ENCODE measurements at places on chromosomes 2 and 18.

DNA sequence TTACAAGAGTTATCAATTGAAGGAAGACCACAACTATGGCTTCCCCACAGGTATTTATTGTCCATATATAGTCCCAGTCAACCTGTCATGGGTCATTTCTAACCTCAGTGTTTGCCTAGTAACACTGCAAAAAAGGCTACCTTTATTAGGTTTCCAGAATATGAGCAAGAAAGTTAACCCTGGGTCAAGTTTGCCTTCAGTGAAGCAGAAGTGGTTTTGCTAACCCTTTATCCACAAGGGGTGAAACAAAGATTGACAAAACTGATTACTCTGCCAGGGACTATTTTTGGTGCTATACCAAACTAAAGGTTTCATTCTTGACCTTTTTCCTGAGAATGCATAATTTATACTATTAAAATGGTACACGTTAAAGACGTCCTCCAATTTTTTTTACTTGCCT, 28.8 kb downstream of the SP100 start:
- DNase-seq: no peak

GRCh38 chr18:50446629-50447028, 71.8 kb downstream of the SKA1 start:
- no peak for DNase-seq

GRCh38 chr2:219648963-219649362, 21.5 kb downstream of the SLC4A3 start:
- DNase-seq: no peak

DNA sequence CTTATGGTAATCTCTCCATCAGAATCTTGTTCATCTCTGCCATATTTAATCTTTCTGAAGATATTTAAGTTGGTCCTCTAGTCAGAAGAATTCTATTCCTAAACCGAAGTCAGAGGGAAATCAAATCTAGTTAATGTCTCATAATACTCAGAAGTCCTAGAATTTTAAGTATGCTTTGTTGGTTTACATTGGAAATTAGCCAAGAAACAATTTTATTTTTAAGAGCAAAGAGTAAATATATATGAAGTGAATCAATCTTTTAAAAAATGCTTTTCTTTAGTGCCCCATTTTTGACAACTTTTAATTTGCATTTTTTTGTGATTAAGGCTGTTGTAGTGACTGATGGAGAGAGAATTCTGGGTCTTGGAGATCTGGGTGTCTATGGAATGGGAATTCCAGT, 38.1 kb downstream of the ME2 start:
- DNase-seq: no peak

GRCh38 chr18:11676867-11677266, 12.2 kb upstream of the GNAL start:
- no peak for DNase-seq

GRCh38 chr2:160039166-160039903, 23.1 kb downstream of the PLA2R1 start:
- peak; percentile 95 for DNase-seq

GRCh38 chr2:148338541-148338940, 306.0 kb upstream of the EPC2 start:
- no peak for DNase-seq

- DNase-seq: no peak
Measured at GRCh38 chr18:56128153-56128791, 510.1 kb downstream of the TXNL1 start.

DNA sequence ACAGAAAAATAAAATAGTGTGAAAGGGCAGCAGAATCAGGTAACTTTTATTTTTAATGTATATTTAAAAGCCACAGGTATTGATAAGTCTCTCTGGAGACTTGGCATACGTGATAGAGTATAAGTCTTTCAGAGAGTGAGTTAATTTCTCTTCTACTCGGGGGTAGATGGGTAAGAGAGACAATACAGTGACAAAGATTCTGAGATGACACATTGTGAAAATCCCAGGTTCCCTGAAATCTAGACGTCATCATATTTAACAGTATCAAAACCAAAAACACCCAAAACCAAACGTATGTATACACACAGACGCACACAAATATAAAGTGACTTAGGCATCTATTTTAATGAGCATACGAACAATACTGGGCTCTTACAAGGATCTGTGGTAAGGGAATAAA, 33.3 kb downstream of the NIF3L1 start:
- DNase-seq: no peak

GRCh38 chr2:159912580-159912979, 114.6 kb upstream of the CD302 start:
- DNase-seq: no peak

DNA sequence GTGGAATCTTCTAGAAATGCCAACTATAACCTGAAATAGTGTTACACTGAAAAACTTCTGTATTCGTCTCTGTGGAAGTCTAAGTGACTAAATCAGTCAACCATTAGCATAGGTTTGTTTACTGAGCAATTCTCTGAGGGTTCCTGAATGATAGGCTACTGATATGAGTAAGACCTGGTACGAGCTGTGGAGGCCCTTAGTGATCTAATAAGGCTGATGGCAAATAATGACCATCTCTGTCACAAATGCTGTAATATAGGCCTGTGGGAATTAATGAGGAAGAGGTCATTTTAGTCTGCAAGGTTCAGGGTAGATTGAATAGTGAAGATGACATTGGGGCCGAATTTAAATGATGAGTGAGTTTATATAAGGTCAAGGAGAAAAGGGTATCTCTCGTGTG, 82.5 kb downstream of the MGAT5 start:
- no peak for DNase-seq

- DNase-seq: no peak
Measured at GRCh38 chr2:23073056-23073455, 311.9 kb upstream of the KLHL29 start.

- no peak for DNase-seq
Measured at GRCh38 chr18:35390951-35391700, 14.0 kb upstream of the ZNF396 start.

DNA sequence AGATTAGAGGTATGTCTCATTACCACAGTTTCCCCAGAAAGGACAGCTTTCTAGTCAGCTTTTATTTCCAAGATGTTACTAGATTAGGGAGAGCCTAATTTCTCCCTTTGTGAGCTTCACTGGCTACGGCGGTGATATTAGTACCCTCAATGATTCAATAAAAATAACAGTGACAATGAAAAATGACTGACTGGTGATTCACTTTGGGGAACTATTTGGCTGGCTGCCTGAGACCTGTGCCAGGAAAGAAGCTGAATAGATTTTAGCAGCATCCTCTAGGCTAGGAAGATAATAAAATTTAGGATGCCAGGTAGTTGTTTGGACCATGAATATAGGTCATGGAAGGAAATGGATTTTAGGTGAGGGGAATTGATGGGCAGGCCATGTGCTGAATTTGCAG, 178.7 kb downstream of the FMNL2 start:
- DNase-seq: no peak

DNA sequence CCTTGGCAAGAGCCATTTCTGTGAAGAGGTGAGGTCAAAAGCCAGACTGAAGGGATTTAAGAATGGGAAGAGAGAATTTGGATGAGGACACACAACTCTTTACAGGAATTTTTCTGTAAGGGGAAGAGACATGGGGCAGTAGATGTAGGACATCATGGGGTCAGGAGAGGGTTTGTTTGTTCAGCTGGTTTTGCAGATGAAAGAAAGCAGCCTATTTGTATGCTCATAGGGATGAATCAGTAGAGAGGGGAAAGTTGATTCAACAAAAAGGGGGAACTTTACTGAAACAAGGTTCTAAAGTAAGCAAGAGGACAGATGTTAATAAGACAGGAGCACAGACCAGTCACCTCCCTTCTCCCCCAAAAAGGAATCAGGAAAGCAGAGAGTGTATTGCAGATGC, 11.2 kb downstream of the SCG2 start:
- DNase-seq: no peak

DNA sequence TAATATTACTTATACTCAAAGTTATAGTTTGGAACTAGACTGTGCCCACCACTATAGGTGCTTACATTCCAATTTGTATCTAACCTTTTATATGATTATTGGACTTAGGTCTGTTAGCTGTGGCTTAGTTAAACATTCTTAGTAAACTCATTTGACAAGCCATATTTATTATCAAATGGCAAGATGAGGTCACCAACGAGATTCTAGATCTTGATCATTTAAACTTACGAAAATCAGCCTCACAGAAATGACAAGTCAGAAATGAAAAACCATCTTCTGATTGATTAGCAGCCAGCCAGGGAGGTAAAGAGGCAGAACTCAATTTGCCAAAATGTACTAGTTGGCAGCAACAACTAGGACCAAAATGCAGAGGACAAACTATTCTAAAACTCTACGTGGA, 100.4 kb upstream of the STK17B start:
- no peak for DNase-seq

DNA sequence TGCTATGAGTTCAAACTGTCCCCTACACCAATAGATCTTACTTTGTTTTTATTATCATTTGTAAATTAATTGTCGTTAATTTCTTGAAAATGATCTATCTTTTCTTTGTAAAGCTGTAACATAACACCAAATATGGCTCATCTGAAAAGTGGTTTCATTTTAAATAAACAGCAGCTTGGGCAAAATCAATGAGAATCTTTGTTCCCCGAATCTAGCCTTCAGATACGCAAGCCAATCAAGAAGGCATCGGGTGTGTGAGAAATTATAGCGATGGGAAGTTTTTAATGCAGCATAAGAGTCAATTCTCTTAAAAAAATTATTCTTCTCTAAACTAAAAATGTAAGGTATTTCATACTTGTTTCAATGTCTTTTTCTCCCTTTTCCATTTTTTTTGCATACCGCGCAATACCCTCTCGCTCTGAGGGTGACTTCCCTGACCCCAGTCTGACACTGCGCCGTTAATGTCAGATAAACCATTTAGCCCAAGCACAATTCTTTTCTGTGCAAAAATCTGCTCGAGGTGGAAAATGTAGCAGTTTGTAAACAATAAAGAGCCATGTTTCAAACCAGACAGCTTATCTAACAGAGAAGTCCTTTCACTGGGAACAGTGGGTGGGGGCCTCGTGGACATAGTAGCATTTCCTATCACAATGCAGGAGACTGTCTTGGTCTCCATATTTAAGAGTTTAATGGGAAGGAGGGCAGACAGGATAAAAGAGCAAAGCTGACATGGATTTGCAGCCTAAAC, 129.4 kb downstream of the TCF4 start:
- DNase-seq: no peak

Data from H4 (cell line).